ENCODE measurements at places on chromosomes 13 and 19. TPM values are rescaled to one million over a fixed set of nuclear protein-coding genes. Genes with fewer than 3 reads are reported as not detected.

Gene EBPL
- total RNA-seq, result 115 TPM

Gene RAD23A
- 122 TPM for total RNA-seq

Gene SHD
- total RNA-seq, result not detected

Gene FPR2
- not detected for total RNA-seq

Gene UBE2S
- 271 TPM for total RNA-seq

Gene IGFL2
- not detected for total RNA-seq

Gene ZNF528
- total RNA-seq, result 12.1 TPM

Gene NTF4
- 5.7 TPM for total RNA-seq

Gene PDX1
- not detected for total RNA-seq

Gene LRRC4B
- total RNA-seq, result not detected

Gene GNG8
- total RNA-seq, result not detected

Gene SGCG
- total RNA-seq, result not detected

Gene ADGRE1
- not detected for total RNA-seq

Gene GPR42
- not detected for total RNA-seq

Gene OR10H1
- total RNA-seq, result not detected

Gene NTN5
- total RNA-seq, result not detected

Gene VSTM2B
- not detected for total RNA-seq

Gene ZMYM2
- 27.3 TPM for total RNA-seq

Gene BRSK1
- total RNA-seq, result 2.3 TPM

Gene IFNL1
- not detected for total RNA-seq

Gene CNN1
- total RNA-seq, result not detected

Gene AXL
- total RNA-seq, result 94.9 TPM

Gene MYPOP
- total RNA-seq, result 3.2 TPM

Gene LILRB1
- total RNA-seq, result not detected

Gene CYP4F11
- total RNA-seq, result 1.7 TPM

Gene CYP2S1
- total RNA-seq, result 7.8 TPM

Gene CYP4F2
- total RNA-seq, result 0.04 TPM

Gene SYNGR4
- not detected for total RNA-seq

Gene CGB3
- not detected for total RNA-seq

Gene CALR
- total RNA-seq, result 2,213 TPM

Gene KLC3
- 49.6 TPM for total RNA-seq

Gene FCER2
- total RNA-seq, result not detected

All from hair follicular keratinocyte (primary cell).